IMR-90 (cell line): ENCODE measurements at places on chromosomes 7 and 10. TPM values are rescaled to one million over a fixed set of nuclear protein-coding genes. Genes with fewer than 3 reads are reported as not detected.

DNA sequence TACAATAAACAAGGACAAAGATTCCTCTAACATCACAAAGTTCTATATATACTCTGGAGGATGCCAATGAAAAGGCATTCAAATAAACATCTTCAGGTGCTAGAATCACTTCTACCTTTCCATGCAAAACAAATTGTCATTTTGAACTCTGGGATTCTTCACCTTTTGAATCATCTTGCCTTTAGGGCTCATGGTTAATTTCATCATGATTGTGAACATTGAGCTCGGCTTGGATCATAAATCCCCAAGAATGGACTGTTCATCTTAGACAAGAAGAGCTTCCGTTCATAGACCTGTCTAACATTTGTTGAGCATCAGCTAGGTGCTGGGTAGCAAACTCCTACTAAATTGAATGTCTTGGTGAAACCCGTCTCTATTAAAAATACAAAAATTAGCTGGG lies 212.2 kb downstream of the TNS3 start:
- H3K36me3 ChIP-seq, result peaks cover 37% of the 10 kb centered on the region
- H3K27ac ChIP-seq, result no peak overlapping the region
- H3K27me3 ChIP-seq, result no peaks in the 10 kb centered on the region
- no peak overlapping the region for H3K4me3 ChIP-seq

DNA sequence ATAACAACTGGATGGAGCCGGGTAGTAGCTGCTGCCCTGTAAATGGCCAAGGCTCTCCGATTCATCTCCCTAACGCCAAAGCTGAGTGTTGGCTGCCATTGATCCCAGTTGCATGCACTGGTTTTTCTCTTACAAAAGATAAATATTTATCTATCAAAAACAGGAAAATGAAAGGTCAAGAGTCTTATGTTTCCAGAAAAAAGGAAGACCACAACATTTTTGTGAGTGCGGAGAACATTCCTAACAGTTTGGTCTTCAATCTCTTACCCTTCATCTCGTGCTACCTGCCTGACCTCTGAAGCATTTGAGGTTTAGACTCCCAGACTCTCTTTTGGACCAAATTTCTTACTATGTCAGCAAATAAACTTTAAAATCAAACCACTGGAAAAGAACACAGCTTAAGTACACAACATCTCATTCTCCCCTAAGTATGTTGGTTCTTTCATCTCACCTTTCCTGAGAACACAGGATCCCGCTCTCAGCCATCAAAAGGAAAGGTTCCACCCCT lies 61.6 kb downstream of the SORBS1 start:
- no peaks in the 10 kb centered on the region for H3K4me1 ChIP-seq
- H3K27me3 ChIP-seq, result no peaks in the 10 kb centered on the region
- no peak for DNase-seq
- H3K36me3 ChIP-seq, result no peaks in the 10 kb centered on the region

- H3K27me3 ChIP-seq, result peaks cover 19% of the 10 kb centered on the region
- peaks cover 3% of the 10 kb centered on the region; the same call in 1 of the 2 replicates for H3K4me1 ChIP-seq
- peak; percentile 56 for DNase-seq
- no peak overlapping the region for H3K27ac ChIP-seq
- no peak overlapping the region for H3K4me3 ChIP-seq
Measured at GRCh38 chr10:113386005-113386404, 166.8 kb upstream of the HABP2 start.

GRCh38 chr10:20157314-20157713 lies 341.1 kb downstream of the PLXDC2 start:
- no peaks in the 10 kb centered on the region for H3K36me3 ChIP-seq
- no peak for DNase-seq
- no peak overlapping the region for H3K27ac ChIP-seq

GRCh38 chr7:50481867-50482266 lies 31.7 kb upstream of the FIGNL1 start:
- H3K36me3 ChIP-seq, result no peaks in the 10 kb centered on the region
- no peak for DNase-seq
- peaks cover 1% of the 10 kb centered on the region; the same call in 1 of the 2 replicates for H3K27me3 ChIP-seq
- no peaks in the 10 kb centered on the region for H3K4me1 ChIP-seq

- no peak overlapping the region for H3K4me3 ChIP-seq
- peaks cover 23% of the 10 kb centered on the region for H3K4me1 ChIP-seq
- no peak for DNase-seq
- no peaks in the 10 kb centered on the region for H3K27me3 ChIP-seq
- no peak overlapping the region for H3K27ac ChIP-seq
Measured at GRCh38 chr7:135711139-135711469, 16.9 kb downstream of the SLC13A4 start.

DNA sequence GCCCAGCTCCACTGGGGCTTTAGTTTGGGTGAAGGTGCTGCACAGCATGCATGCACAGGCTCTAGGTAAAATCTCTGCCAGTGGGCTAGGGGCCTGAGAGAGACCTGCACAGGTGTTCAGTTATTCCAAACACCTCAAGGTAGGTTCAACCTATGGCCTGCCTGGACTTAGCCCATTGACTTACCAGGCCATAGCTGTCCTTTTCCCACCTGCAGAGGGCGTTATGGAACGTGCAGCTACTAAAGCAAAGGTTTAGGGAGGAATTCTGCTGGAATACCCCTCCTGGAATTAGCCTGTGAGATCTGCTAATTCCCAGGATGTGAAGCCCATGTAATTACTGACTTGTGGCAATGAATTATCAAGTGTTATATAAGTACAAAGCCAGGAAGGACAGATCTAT lies 3.6 kb downstream of the VWC2 start:
- H3K4me3 ChIP-seq, result no peak overlapping the region
- no peak overlapping the region for H3K27ac ChIP-seq
- H3K36me3 ChIP-seq, result no peaks in the 10 kb centered on the region

DNA sequence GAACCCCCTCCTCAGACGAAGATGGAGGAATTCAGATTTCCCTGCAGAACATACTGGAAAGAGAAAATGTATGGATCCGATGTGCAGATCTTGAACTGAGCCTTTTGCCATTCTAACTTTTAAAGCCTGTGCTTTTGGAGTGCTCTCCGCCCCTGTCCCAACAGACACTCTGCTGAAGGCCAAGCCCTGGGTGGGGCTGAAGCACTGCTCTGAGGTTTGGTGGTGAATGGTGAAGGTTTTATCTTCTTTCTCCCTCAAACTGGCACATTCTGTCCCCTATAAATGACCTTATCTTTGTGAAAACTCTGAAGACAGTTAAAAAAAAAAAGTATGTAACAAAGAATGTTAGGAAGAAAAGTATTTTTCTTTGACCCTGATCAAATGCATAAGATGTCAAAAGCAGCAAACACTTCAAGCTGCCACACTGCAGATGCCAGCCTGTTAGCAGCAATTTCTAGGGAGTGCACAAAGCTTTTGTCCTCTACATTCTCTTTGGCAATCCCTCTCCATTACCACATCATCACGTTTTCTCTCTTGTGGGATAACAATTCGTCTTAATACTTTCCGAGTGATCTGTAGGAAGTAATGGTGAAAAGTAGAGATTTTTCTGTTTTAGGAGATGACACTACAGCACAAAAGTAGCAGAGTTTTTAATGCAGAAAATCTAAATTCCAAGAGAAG lies 137.3 kb upstream of the CCDC6 start:
- H3K27me3 ChIP-seq, result no peaks in the 10 kb centered on the region; the same call in 1 of the 2 replicates
- peaks cover 5% of the 10 kb centered on the region; the same call in 1 of the 2 replicates for H3K4me1 ChIP-seq
- no peaks in the 10 kb centered on the region for H3K36me3 ChIP-seq
- H3K4me3 ChIP-seq, result no peak overlapping the region
- H3K27ac ChIP-seq, result peak overlapping the region; percentile 66; the same call in 1 of the 2 replicates

DNA sequence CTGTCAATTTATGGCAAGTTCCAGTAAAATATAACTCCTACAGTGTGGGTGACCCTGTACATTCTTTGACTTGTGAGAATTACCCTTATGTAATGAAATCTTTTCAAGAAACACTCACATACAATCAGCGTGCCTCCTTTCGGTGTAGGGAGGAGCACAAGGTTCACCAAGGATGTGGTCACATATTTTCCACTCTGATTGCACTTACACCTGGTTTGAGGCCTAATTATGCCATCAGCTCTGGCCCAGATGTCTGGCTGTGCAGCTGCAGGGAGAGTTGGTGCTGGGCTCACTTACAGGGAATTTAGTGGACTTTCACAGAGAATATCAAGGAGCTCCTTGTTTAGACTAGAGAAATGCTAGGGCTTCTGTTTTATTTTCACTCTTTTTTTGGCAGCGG lies 146.0 kb upstream of the STEAP4 start:
- H3K36me3 ChIP-seq, result no peaks in the 10 kb centered on the region
- no peak for DNase-seq
- H3K4me1 ChIP-seq, result no peaks in the 10 kb centered on the region
- no peak overlapping the region for H3K4me3 ChIP-seq
- no peaks in the 10 kb centered on the region for H3K27me3 ChIP-seq
- no peak overlapping the region for H3K27ac ChIP-seq

DNA sequence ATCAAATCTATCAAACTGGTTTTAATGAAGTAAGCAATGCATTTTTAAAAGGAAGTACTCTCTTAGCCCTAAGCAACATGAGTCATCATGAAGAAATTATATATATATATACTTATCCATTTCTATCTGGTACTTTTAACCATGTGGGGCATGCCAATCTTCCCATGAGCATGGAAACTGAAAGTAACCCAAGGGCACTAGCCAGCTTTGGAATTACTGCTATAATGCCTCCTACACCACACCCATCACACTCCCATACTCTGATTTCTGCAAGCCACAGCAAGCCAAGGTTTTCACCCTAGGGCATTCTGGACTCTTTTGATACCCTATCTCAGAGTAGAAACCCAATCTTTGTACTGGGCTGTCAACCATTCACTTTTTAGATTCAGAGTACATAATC lies 204.6 kb downstream of the IMMP2L start:
- peak; percentile 56 for DNase-seq
- no peaks in the 10 kb centered on the region for H3K27me3 ChIP-seq
- no peaks in the 10 kb centered on the region for H3K4me1 ChIP-seq
- H3K4me3 ChIP-seq, result no peak overlapping the region
- H3K36me3 ChIP-seq, result no peaks in the 10 kb centered on the region

- peak; percentile 23 for DNase-seq
- no peak overlapping the region for H3K27ac ChIP-seq
- H3K4me3 ChIP-seq, result no peak overlapping the region
- no peaks in the 10 kb centered on the region for H3K4me1 ChIP-seq
Measured at GRCh38 chr7:31734456-31734855, 47.4 kb downstream of the PPP1R17 start.

- H3K27me3 ChIP-seq, result no peaks in the 10 kb centered on the region
- H3K36me3 ChIP-seq, result no peaks in the 10 kb centered on the region
- no peak overlapping the region for H3K4me3 ChIP-seq
- peak; percentile 34 for DNase-seq
Measured at GRCh38 chr10:105950410-105950809, 1214.1 kb downstream of the SORCS1 start.

DNA sequence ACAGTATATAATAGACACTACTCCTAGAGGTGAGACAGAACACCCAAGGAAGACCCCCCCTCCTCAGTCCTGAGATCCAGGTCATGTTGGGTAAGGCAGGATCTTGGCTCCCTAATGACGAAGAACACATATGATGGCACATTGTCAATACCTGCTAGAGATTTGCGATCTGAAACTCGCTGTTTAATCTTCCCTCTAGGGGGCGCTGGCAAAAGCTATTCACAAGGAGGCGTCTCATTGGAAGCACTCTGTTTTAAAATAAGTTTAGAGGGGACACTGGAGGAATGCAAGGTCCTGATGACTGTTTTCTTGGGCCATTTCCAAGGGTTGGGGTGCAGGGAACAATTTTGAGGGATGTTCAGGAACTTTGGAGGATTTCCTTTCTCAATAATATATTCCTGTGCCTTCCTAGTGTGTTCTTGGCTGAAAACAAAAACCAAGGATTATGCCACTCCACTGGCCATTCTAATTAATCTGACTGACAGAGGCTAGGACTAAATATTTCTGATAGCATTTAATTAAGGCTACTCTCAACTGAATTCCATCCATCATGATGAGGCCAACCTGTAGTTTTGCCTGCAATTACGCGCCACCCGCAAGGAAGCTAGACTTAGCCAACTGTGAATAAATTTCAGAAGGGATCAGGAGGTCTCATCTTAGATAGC lies 1013.8 kb upstream of the MBL2 start:
- no peaks in the 10 kb centered on the region for H3K4me1 ChIP-seq
- H3K27ac ChIP-seq, result no peak overlapping the region
- H3K27me3 ChIP-seq, result no peaks in the 10 kb centered on the region
- H3K36me3 ChIP-seq, result no peaks in the 10 kb centered on the region
- DNase-seq, result no peak

- no peaks in the 10 kb centered on the region for H3K27me3 ChIP-seq
- no peak for DNase-seq
- H3K36me3 ChIP-seq, result no peaks in the 10 kb centered on the region
- no peak overlapping the region for H3K4me3 ChIP-seq
Measured at GRCh38 chr10:24822590-24822989, 98.9 kb upstream of the ARHGAP21 start.

GRCh38 chr7:31098642-31099360 lies 46.7 kb downstream of the ADCYAP1R1 start:
- DNase-seq, result no peak
- no peak overlapping the region for H3K4me3 ChIP-seq

MEIG1 gene
- not detected in 2 replicates for total RNA-seq

LFNG gene
- total RNA-seq, result 1.4 and 1.8 TPM in 2 replicates

MALRD1 gene
- total RNA-seq, result 0.56 and 1.1 TPM in 2 replicates

MUC12 gene
- total RNA-seq, result not detected in 2 replicates

IKZF5 gene
- total RNA-seq, result 2.9 and 4.2 TPM in 2 replicates
